ENCODE measurements at places on chromosomes 5 and 9.

GRCh38 chr9:138046641-138047301, 169.2 kb downstream of the CACNA1B start:
- DNase-seq, result no peak

- no peak for DNase-seq
Observed at GRCh38 chr9:105044518-105044917, 116.6 kb upstream of the ABCA1 start.

- DNase-seq, result no peak
Observed at GRCh38 chr5:171835066-171835465, 49.4 kb downstream of the SMIM23 start.

GRCh38 chr5:112549127-112549526, 130.1 kb upstream of the EPB41L4A start:
- no peak for DNase-seq

DNA sequence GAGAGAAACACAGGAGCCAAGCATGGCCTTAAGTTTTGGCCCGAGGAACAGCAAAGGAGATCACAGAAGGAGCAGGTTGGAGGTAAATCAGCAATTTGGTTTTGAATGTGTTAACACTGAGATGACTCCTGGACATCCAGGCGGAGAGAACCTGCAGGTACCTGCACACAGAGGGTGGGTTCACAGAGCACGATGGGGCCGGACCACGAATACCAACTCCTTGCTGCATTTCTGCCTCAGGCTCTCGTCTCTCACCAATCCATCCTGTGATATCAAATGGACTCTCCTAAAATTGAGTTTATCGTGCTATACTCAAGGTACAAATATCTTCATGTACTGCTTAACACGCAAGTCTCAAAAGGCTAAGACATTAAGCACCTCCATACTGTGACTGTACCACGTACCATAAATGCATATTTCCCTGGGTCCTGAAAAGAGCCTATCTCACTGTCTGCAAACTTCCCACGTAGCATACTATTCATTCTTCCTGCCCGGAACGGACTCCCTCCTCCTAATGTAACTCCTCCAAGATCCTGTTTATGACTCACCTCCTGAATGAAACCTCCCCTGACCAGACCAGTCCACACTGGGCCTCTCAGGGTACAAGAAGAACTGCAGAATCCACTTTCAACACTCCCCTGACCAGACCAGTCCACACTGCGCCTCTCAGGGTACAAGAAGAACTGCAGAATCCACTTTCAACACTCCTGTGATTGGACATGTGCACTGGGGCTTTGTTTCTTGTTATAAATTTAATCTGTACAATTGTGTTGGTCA, 380.8 kb upstream of the RFX3 start:
- DNase-seq, result no peak

DNA sequence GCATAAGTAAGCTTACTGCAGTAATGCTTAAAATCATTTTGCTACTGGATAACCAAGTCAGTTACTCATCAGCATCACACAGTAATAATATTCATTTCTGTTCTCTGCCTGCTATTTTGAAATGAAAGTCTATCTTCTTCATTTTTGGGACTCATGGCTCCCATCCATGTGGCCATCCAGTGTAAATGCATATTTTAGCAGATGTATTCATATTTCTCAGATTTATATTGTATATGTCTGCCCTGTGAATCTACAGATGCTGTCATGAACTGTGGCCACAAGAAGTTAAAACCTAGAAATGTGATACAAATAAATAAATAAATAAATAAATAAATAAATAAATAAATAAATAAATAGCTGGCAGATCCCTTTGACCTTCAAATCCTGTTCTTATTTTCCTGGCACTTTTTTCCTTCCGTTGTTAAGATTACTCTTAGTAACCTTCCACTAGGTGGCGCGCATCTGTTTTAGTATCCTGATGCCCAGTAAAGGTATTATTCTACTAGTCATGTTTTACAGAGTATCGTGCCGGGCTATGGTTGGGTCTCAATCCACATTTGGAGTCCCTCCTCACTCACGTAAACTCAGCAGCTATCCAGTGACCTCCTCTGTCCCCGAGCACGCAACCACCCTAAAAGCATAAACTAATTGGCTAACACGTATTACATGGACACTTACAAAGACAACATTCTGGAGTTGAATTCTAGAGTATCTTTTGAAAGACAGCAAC, 79.2 kb upstream of the IL7R start:
- peak; percentile 66 for DNase-seq

DNA sequence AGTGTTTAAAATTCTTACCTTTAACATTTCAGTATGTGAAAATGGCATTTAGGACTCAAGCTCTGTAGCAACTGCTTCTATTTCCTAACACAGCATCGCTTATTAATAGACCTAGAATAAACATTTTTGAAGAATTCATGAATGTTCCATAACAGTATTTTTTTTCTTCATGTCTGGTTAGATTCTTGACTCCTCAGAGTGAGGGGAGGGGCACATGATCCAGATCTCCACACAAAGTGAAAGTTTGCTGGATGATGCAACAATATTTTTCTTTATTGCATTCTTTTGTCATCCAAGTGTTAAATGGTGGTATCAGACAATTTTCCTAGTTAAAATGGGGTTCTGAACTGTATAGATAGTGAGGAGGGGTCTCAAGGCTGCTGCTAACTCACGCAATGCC, 130.8 kb upstream of the MAN2A1 start:
- no peak for DNase-seq

- no peak for DNase-seq
Observed at GRCh38 chr9:113151696-113152630, 1.2 kb downstream of the SLC31A2 start.

DNA sequence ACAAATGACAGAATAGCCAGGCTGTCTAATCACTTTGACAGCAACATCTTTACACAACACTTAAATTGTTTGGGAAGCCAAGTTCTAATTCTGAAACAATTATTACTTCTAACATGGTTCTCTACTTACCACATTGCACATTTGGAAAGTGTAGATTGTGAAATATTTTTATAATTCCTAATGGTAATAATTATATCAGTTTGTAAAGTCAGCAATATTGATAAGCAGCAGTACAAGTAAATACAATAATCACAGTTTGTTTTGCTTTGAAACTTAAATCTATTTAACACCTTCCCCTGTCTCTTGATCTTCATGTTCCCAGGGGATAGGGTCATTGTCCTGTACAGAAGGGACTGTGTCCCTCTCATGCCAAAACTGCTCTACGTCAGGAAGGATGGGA, 1.4 kb downstream of the GPR151 start:
- DNase-seq, result no peak

DNA sequence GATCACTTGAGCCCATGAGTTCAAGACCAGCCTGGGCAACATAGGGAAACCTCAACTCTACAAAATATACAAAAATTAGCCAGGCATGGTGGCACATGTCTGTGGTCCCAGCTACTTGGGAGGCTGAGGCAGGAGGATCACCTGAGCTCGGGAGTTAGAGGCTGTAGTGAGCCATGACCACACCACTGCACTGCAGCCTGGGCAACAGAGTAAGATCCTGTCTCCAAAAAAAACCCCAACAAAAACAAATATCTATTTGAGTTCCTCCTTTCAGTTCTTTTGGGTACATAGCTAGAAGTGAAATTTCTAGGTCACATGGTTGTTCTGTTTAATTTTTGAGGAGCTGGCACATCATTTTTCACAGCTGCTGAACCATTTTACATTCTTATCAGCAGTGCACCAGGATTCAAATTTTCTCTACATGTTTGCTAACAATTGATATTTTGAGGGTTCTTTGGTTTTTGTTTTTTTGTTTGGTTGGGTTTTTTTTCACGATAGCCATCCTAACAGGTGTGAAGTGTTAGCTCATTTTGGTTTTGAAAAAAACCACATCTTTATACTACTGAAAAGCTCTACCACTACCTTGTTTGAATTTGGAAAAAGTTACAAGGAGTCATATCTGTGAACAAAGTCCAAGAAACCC, 176.9 kb upstream of the SLC12A2 start:
- no peak for DNase-seq

DNA sequence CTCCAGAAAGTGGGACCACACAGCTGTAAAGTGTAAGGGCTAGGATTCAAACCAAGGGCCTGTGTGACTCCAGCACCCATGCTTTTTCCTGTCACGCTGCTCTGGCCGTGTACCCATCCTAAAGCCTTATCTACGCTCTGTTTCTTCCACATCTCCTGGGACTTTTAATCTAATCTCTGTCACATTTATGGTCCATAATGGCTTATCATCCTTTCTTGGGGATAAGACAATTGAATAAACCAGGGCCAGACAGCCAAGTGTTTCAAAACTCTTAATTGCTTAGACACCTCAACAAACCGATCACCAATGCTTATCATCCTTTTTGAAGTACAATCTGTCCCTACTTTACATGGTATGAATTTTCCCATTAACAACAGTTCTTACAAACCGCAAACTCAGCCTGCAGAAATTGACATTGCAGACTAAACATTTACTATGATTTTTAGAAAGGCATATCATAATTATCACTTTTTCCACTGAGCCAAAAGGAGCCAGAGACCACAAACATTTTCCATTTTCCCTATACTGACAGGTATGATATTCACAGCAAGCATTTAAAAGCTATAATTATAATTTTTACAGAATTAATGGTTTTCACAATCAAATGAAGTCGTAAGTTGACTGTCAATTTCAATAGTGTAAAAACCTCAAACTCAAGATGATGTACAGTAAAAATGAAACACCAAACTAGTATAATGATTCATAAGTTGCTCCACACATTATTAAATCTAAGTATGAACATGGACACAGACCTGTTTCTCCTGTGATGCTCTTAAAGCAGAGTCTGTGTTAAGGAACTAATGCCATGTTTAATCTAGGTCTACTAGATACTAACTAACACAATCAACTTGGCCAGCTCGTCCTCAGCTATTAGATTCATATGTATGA, 99.5 kb downstream of the FBXW11 start:
- no peak for DNase-seq

DNA sequence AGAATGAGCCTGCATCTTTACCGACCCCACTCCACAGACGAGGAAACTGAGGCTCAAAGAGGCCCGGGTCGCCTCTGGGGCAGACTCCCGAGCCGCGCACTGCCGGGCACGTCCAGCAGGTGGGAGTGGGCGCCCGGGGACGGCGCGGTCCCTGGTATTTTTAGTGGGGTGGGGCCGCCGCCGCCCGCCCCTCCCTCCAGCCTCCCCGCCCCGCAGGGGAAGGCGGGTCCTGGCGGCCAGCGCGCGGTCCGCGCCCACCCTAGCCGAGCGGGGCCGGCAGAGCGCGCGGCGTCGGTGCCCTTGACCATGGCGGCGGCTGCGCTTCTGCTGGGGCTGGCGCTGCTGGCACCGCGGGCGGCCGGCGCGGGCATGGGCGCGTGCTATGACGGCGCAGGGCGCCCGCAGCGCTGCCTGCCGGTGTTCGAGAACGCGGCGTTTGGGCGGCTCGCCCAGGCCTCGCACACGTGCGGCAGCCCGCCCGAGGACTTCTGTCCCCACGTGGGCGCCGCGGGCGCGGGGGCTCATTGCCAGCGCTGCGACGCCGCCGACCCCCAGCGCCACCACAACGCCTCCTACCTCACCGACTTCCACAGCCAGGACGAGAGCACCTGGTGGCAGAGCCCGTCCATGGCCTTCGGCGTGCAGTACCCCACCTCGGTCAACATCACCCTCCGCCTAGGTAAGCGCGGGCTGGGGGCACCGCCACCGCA, at the start of gene LAMC3:
LAMC3 (plus strand) TSS at position 266 of the 710 bp plus-strand sequence; CDS start at position 307, 41 bp downstream.
- DNase-seq, result no peak

GRCh38 chr9:105376893-105377292, 70.9 kb upstream of the FSD1L start:
- no peak for DNase-seq

DNA sequence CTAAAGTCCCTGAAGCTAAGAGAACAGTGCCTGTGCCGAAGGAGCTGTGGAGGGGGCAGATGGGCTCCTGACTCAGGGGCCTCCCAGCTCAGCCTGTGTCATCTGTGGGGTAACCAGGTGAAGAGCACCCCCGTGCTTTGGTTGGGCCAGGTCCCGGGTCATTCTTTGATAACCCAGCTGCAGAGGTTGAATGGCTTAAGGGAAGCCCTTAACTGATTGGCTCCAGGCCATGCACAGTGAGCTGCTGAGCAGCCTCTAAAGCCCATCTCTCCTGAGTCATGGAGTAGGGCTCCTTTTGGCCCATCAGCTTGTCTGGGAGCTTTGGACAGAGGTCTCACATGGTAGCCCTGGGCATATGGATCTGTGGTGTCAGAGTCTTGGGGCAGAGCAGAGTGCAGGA, 28.7 kb downstream of the COL27A1 start:
- no peak for DNase-seq

GRCh38 chr5:146880966-146881365, 2.4 kb upstream of the PPP2R2B start:
- no peak for DNase-seq
